Fibroblast of skin of abdomen (primary cell): ENCODE measurements at places on chromosomes 6 and 20.

DNA sequence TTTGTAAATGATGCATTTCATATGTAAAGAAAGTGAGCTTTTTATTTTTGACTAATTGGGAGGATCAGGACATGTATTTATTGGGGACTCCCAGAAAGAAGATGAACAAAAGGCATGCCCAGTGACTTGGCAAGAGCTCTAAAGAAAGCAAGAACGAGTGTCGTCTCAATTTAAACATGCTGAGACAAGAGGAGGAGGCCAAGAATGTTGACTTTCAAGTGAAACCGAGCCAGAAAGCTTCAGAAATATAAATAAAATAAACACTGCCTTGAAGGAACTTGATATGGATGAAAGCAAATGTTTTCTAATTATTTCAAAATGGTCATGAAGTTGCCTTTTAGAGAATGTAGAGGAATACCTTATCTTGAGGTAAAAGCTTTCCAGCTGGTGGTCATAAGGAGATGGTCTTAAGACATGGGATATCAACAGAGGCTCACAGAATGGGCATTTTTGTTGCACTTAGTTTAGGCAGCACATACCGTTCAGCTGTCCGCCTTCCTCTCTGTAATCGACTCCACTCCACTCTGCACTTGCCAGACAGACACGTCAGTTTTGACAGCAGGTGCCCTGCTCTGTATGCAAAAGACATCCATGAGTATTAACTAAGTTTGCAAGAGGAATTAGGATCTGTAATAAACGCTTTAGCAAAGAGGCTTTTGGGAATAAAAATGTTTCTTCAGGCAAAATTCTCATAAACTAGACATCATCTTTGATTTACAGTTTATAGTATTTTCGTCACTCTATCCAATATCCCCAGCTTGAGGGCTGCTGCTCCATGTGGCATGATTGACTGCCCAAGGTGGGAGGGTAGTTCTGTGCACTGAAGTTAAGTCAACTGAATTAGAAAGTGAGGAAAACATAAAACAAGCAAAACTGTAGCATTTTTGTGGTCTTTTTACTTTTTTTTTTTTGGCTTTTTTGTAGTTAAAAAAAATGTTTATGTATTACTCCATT lies 613.1 kb downstream of the PKHD1 start:
- DNase-seq: no peak

DNA sequence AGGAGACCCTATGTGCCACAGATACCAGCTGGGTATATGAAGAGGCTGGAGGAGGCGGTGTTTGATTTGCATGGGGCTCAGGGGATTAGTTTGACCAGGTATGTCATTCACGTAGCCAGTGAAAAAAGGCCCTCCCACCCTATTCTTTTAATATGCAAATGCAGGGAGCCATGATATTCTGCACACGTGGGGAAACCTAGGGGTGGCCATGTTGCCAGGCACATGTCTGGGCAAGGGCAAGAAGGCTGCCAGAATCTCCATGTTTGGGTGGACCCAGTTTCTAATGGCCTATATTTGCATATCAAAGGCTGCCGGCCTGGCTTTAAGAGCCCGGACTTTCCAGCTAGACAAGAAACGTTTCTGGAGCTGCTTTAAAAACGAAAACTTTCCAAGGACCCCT lies 60.4 kb downstream of the SOX4 start:
- no peak for DNase-seq

GRCh38 chr6:114718186-114718585 lies 375.4 kb upstream of the HS3ST5 start:
- no peak for DNase-seq

GRCh38 chr6:148389086-148389485 lies 46.4 kb downstream of the SASH1 start:
- no peak for DNase-seq

DNA sequence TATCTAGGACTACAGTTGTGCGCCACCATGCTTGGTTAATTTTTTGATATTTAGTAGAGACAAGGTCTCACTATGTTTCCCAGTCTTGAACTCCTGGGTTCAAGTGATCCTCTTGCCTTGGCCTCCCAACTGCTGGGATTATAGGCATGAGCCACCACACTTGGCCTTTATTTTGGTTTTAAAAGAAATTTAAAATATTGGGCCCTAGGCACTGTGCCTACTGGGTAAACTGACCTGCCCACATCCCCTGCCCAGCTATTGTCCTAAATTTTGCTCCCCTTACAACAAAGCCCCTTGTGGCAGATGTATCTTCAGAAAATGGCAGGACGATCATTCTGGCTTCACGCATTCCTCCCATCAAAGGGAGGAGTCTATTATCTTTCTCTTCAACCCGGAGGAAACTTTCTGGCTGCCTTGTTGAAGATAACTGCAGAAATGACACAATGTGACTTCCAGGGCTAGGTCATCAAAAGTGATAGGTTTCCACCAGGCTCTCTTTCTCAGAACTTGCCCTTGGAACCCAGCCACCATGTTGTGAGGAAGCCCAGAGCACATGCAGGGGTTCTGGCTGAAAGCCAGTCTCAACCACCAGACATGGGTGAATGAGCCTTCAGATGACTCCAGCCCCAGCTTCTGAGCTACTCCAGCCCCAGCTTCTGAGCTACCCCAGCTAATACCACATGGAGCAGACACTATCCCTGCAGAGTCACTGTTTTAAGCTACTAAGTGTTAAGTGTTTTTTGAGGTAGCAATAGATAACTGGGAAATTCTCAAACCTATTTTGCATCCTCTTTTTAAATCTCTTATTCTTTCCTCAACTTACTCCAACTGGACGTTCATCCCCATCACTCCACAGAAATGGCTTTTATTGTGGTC lies 4.6 kb upstream of the GUCA1B start:
- DNase-seq: peak; percentile 57

GRCh38 chr6:24549158-24549557 lies 54.4 kb downstream of the ALDH5A1 start:
- DNase-seq: no peak

- peak; percentile 61 for DNase-seq
Observed at GRCh38 chr6:130969791-130970491, 93.1 kb downstream of the EPB41L2 start.

- DNase-seq: no peak
Observed at GRCh38 chr6:111750753-111751673, 122.2 kb downstream of the FYN start.

GRCh38 chr20:62413896-62414481 lies 6.9 kb upstream of the CABLES2 start:
- DNase-seq: no peak

DNA sequence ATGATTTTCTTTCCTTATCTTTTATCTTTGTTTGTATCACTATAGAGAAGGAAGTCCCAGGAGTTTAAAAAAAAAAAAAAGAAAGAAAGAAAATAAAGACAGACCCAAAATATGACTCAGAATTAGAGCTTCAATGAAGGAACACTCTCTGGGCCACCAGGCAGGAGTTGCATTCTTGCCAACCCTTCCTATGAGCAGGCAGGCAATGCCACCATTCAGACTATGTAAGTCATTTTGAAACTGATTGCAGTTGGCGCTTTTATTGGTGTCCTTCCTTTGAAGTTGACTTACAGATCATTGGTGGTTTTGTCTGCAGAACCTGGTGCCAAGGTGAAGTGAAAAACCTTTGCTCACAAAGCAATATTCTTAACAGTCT lies 50.3 kb downstream of the MYB start:
- DNase-seq: no peak

- DNase-seq: peak; percentile 34
Observed at GRCh38 chr6:90078513-90079289, 184.4 kb downstream of the GJA10 start.

DNA sequence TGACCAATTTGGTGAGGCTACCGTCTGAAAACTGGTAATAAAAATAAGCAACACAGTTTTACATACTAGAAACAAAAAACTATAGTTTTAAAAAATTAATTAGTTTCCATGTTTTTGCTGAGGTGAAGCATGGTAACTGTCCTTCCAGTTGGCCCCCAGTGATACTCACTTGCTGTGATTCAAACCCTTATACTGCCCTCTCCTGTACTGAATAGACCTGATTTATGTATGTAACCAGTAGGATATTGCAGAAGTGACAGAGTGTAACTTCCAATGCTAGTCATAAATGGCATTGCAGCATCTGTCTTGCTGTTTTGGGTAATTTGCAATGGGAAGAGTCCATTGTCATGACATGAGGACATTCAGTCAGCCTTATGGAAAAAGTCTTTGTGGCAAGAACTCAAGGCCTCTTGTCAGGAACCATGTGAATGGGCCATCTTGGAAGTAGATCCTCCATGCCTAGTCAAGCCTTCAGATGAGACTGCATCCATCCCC lies 8.9 kb upstream of the CHD6 start:
- DNase-seq: no peak

DNA sequence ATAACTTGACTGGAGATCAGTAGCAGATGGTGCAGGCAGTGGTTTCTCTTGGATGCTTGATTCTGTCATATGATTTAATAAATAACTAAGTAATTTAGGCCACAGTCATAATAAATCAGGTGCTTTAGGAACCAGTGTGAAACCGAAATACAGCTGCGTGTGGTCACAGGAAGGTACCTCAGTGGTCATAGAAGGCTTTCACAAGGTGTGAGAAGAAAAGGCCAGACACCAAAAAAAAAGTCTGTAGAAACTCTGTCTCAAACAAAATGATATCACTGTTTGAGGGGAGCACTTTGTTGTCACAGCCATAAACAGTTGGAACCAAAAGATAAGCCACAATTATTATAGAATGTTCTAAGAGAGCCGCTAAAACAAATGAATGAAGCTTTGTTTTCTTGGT lies 56.5 kb downstream of the ARMC2 start:
- no peak for DNase-seq

DNA sequence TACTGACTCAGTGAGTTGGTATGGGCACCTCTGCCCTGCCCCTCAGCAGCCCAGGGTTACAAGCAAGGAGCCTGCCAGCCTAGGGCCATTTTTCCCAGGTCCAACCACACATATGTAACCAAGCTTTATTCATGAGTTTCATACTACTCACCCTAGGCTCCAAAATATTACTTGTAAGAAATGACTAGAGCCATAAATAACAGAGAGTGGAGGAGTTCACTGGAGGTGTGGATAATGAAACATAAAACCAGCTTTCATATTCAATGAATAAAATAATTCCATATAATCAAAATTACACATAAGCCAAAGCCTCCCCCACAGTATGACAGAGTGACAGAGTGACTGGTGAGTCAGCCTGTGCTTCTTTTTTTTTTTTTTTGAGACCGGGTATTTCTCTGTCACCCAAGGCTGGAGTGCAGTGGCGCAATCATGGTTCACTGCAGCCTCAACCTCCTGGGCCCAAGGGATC lies 229.8 kb upstream of the SASH1 start:
- DNase-seq: no peak

DNA sequence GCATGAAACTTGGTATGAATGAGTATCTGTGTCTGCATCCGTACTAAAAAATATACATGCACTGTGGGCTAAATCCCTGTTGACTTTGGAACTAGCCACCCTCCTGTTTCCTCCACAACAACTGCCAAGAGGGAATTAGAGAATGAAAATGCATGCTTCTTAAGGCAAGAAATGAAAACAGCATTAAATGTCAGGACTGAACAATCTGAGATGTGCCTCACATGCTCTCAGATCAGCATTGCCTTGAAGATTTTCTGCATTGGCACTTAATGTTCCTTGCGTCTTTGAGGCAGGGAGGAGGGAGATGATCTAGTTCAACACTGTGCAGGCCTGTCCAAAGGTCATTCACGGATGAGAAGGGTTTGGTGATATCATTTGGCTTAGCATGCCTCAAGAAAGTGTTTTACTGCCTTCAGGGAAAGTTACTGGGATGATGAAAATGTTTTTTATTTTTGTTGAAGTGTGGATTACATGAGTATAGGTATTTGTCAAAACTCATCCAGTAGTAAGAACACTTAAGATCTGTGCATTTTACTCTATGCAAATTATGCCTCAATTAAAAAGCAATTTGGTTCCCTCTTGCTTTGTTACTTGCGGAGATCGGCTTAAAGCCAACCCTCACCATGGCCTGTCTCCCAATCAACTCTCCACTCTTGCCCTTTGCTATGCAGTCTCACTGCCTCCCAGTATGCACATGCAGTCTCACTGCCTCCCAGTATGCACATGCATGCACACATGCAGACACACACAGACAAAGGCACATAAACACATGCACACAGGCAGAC lies 47.5 kb upstream of the RIN2 start:
- no peak for DNase-seq

DNA sequence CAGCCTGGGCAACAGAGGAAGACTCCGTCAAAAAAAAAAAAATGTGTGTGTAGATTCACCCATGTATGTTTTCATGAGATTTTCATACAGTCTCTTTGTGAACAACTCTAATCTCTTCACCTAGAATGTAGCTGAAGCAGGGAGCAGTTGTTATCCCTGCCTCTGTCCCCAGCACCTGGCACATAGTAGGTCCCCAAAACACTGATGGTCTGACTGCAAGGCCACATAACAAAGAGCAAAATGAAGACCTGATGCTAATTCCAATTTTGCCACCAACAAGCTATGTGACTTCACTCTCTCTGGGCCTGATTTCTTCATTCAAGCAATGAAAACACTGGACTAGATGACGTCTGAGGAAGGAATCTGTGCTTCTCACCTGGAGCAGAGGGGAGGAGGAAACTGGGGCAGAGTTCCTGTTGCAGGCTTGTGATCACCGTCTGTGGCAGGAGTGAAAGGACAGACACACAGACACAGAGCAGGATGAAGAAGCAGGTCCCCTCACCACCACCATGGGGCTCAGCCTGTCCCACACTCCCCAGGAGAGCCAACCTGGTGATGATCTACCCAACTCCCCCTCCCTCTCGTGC lies 4.6 kb downstream of the SLC44A4 start:
- DNase-seq: no peak

DNA sequence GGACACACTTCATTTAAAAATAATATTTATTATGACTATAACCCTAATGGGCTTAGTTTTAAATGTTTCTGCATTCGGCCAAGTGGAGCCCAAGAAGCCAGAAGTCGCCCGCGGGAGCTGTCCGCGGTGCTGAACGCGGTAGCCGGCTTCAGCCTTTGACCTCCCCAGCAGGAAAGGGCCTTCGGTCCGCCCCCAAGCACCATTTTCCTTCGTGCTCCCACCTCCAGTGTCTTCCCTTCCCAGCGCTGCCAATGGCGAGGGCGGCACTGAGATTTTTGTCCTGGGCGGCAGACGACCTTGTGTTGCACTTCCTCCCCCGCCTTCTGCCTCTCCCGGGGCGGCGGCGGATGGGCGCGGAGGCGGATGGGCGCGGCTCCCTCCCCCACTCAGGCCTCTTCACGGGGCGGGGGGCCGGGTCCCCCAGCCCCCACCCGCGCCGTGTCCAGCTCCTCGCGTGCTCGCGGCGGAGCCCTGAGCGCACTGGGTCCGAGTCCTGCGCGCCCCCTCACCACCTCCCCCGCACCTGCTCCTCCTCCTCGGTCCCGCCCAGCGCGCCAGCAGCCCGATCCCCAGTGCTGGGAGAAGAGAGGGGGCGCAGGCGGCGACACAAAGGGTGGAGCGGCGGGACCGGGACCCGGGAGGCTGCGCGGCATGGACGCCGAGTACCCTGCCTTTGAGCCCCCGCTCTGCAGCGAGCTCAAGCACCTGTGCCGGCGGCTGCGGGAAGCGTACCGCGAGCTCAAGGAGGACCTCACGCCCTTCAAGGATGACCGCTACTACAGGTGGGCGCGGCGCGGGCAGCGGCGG lies 23.6 kb upstream of the TMEM181 start:
- DNase-seq: peak; percentile 67

- DNase-seq: peak; percentile 41
Observed at GRCh38 chr6:147287869-147288271, 83.7 kb downstream of the STXBP5 start.
